GM12892 (cell line): ENCODE measurements at places on chromosomes 13 and 19.
A peak's percentile ranks its signal among the peaks of the same experiment; 100 is the strongest.

GRCh38 chr19:11479898-11480714, 740 bp downstream of the ELAVL3 start:
- DNase-seq: peak; percentile 27

- DNase-seq: no peak
Observed at GRCh38 chr19:46124638-46125115, at the start of gene IGFL3. TSS of gene IGFL3 (minus strand) at chr19:46124688. CDS start at chr19:46124649, 39 bp downstream.

DNA sequence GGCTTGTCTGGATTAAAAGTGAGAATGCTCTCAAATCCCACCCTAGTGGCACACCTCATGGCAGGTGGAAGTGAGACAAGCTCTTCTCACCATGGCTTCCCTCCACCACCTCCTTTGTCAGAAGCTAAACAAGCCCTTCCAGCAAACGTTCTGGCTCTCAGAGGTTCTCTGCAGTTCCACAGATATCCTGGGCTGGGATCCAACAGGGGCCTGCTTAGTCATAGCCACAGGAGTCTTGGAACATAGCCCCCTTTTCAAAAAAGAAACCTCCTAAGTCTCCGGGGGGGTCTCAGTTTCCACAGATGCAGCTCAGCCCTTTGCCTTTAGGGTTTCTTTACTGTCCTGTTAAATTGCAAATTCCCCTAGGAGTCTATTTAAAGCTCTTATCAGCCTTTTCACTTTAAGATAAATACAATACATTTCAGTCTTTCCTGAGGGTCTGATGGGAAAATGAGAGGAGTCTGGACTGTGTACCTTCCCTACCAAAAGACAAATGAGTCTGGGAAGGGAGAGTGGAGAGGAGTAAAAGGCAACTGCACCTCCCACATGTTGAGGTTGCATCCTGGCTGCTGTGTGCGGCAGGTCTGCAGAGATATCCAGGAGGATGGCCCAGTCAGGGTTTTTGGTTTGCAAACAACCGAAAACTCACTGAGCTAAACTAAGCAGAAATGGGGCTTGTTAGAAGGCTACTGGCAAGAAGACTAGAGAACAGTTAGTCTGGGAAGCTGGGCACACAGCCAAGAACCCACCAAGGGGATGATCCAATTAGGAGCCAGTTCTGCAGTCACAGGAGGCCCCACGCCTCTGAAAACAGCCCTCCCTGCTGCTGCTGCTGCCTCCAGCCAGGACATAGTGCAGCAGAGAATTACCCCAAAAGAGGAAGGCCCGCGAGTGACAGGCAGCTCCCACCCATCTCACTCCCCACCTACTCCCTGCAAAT, 41.4 kb upstream of the SERP2 start:
- no peak for DNase-seq

DNA sequence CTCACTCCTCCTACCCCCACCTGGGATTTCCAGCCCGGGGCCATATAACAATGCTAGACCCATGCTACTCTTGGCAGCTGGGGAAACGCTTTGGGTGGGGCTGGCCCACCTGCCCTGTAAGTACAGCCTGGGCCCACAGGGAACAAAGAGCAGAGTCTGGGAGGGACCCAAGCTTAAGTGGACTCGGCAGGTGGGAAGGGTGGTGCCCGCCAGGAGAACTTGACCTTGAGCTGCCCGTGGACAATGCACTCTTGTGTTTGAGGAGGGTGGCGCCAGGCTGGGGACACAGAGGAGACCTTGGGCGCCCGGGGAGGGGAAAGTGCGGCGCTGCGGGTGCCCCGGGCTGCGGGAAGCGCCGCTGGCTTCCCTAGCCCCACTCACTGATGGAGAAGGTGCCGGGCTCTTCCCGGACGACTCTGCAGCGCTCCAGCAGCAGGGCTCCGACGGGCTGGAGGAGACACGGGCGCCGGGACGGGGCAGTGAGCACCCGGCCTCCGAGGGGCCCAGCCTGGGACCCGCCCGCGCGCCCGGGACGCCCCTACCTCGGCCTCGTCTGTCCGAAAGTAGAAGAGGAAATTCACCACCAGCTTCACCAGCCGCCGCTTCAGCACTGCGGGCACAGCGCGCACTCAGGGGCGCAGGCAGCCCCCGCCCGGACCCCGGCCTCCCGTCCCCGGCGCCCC, 607 bp downstream of the PLEKHJ1 start:
- no peak for DNase-seq

- no peak for DNase-seq
Observed at GRCh38 chr19:43784981-43785808, 4.4 kb upstream of the KCNN4 start.

DNA sequence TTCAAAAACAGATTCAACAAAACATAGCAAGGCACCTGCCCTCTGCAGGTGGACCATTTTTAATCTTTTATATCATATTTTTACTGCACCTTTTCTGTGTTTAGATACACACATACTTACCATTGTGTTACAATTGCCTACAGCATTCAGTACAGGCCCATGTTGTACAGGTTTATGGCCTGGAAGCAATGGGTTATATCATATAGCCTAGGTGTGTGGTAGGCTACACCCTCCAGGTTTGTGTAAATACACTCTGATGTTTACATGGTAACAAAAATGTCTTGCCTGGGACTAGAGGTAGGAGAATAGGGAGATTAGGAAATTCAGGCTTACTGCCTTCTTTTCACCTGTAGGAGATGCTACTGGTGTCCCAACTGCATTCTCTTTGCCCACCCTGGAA, 8.2 kb upstream of the UBAC2 start:
- DNase-seq: no peak

- no peak for DNase-seq
Observed at GRCh38 chr13:42581427-42581826, 7.5 kb downstream of the TNFSF11 start.

- no peak for DNase-seq
Observed at GRCh38 chr13:80306337-80306972, 34.5 kb downstream of the SPRY2 start.

- DNase-seq: no peak
Observed at GRCh38 chr13:97441368-97441767, 7.4 kb downstream of the RAP2A start.

DNA sequence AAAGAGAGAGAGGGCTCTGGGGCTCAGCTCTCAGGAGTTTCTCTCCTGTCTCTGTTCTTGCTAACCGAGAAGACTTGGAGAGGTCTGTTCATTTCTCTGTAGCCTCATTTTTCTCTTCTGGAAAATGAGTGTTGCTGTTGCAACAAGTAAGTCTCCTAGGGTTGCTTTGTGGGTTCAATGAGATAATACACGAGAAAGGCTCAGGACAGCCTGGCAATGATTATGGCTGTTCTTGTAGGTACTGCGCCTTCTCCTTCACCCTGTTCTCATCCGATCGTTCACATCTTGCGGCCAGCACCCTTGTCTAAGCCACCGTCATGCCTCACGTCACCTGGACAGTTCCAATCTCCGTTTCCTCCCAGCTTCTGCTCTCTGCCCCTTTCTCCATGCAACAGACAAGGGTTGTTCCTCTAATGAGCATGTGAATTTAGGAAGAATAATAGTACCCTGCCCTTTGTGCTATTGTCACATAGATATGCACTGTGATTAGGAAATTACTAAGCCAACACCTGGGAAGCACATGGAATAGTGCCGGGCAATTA, 4.2 kb downstream of the C5AR1 start:
- DNase-seq: no peak

DNA sequence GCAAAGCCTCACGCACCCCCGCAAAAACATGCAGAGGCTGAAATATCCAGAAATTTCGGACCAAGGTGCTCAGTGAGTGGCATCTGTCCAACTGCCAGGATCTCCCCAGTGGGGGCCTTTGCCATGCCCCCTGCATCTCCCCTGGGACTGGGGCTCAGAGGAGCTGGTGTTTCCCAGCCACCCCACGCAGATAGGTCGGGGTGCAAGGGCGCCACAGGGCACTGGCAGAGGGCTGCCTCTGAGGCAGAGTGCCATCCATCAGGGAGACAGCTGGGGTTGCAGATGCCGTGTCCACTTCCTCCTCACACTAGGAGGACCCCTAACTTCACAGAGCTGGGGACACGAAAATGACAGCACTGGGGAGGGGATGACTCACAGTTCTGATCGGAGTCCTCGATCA, 26.3 kb downstream of the IZUMO4 start:
- no peak for DNase-seq

GRCh38 chr13:40613914-40614313, 52.5 kb downstream of the FOXO1 start:
- no peak for DNase-seq

DNA sequence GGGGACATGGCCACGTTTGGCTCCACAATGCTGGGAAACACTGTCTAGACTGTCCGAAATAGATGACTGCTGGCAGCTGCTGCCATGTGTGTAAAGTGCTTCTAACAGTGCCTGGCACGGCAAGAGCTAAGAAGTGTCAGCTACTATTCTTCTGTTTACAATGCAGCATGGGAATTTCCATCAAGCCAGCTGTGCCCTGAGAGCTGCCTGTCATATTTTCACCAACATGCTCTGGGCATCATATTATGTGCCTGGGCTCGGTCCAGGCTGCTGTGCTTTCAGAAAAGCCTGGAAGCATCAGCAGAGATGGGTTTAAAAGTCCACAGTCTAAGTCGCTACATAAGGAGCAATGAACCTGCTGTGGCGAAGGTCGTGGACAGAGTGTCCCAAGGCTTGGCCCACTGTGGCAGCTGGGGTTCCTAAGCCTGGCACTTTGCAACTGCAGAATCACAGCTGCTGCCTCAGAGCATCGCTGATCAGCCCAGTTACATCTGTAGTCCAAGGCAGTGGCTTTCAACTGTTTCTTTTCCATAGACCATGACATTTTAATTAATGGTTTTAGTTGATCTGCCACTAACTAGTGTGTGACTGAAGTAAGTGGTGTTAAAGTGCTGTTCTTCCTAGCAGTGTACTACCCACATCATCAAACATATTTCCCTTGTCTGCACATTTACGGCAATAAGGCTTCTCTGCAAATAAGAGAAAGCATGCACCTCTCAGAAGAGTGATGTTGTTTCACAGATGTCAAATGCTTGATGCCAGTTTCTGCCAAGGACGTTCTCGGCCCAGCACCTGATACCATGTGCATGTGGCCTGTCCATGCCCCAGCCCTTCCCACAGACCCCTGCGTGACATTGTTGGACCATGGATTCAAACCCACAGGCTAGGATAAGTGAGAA, 95.7 kb upstream of the C1QTNF9B start:
- no peak for DNase-seq

GRCh38 chr13:98026457-98026857, 73.0 kb downstream of the IPO5 start:
- no peak for DNase-seq

GRCh38 chr13:25276748-25277147, 10.5 kb downstream of the MTMR6 start:
- DNase-seq: no peak

DNA sequence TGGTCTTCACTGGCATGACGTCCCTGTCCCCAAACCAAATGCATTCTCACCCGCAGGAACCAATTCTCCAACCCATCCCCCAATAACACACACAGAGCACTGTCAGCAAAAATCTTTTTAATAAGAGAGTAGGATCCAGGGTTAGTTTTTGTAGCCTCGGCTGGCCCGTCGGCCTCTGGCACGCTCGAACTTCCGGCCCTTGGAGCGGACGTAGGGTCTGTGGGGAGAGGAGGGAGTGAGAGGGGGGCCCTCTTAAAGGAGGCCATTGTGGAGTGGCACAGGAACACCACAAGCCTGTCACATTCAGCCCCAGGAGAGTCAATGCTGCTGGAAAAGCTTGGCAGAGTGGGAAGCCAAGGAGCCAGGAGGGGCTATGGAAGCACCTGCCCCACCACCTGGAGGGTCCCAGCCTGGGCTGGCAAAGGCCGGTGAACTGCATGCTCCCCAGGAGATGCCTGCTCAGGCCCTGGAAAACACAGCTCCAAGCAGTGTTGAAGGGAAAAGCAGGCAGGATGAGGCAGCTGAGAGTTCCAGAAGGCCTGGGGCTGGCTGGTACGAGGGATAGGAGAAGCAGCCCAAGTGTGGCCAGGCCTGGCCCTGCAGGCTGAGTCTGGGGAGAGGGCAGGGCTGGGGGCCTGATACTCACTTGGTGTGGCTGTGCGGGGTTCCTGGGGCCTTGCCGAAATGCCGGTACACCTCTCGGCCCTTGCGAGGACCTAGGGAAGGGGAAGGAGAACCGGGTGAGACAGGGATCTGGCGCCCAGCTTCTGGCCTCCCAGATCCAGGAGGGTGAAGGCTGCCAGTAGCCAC, 560 bp upstream of the FAM83E start:
- no peak for DNase-seq

DNA sequence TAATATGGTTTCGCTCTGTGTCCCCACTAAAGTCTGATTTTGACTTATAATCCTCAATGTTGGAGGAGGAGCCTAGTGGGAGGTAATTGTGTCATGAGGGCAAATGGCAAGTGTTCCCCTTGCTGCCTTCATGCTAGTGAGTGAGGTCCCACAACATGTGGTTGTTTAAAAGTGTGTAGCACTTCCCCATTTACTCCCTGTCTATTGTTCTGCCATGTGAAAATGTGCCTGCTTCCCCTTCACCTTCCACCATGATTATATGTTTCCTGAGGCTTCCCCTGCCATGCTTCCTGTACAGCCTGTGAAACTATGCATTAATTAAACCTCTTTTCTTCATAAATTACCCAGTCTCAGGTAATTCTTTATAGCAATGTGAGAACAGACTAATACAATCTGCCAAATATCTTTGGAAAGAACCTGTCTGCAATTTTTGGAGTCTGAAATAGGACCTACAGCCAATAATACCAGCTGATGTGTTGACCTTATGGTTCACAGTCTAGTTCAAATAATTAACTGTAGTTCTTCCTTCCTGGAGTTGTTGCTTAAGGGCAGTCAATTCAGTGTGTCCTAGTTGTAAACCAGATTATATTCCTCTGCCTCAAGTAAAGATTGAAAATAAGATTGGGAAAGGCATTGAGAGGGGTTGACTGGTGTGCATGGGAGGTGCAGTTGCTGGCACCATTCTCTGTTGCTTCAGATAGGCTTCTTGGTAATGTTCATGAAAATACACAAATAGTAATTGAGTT, 1442.9 kb downstream of the SLITRK1 start:
- DNase-seq: no peak

DNA sequence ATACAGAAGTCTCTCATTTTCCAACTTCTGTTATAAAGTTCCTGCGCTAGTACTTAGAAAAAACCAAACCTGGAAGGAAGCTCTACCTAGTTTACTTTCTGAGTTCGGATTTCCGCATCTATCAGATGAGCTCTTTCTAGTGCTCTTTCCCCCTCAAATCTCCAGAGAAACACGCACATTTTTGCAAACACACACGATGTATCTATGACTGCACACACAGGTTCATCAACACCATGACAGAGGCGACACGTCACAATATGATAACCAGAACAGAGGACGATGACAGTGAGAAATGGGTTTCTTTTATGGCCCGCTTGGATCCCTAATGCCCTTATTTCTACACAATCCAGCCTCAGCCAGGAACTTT, 629 bp upstream of the LRRC63 start:
- DNase-seq: no peak
